ENCODE measurements at places on chromosomes 7 and 10.

- DNase-seq, result peak; percentile 56
Measured at GRCh38 chr7:106542550-106543220, 118.3 kb downstream of the CCDC71L start.

DNA sequence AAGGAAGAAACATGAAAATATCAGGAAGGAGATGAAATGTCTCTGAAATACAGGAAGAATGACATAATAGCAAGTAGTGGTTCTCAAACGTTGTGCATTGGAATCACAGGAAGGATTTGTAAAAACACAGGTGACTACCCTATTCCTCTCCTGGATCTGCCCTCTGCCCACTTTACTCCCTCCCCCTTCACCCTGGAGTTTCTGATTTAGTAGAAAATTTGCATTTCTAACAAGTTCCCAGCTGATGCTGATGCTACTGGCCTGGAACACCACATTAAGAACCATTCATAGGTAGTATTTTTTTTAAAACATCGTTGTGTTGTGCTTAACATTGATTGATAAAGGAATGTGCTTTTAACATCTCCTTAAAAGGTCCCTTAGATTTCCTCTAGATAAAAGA is 130.9 kb downstream of the PHF14 start:
- no peak for DNase-seq

DNA sequence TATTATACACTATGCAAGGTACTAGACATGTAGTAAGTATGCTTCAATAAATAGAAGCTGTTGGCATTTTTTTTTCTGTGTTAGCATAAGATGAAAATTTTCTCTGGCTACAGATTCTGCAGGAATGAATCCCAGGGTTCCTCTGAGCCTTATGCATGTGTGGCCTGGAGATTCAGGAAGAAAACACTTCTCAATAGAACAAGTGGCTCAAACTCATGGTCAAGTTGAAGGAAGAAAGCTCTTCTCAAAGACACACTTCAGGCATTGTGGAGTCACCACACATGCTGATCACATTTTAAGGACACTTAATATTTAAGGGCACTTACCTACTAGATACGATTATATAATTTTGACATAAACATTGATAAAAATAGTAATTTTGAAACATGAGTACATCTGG is 19.5 kb downstream of the DNAH11 start:
- no peak for DNase-seq

DNA sequence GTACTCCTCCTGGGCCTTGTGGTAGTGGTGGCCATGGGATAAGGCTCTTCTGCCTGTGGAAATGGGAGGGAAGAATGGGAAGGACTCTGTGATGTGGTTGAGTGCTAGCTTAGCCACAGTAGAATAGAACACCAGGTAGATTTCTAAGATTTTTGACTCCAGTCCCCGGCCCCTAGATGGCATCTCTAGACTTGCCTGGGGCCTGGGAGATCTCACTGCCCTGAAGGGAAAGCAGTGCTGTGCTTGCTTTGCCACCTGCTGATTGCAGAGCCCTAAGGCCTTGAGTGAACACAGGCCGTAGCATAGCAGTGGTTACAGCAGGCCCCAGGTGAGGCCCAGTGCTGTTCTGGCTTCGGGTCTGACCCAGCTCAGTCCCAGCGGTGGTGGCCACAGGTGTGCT is 252.0 kb downstream of the TCF7L2 start:
- DNase-seq, result no peak

DNA sequence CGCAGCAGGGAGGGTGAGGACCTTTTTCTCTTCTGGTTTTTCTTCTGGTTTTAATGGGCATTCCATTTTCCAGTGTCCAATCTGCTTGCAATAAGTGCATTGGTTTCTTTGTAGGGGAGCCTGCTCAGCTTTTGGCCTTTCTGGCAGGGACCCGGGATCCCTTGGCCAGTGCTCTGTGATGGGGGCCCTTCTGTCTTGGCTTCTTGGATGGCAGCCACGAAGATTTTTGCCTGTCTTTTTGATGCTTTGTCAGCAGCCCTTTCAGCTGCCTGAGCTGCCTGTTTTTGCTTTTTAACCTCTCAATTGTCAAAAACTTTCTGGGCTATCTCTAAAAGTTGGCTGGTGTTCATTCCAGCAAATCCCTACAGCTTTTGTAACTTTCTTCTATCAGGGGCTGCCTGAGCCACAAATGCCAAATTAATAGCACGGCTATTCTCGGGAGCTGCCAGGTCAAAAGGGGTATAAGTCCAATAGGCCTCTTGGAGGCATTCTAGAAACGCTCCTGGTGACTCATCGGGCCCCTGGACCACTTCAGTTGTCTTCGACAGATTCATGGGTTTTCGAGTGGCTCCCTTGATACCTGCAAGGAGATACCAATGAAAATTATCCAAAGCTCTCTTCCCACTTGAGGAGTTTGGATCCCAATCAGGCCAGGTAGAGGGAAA is 179.9 kb upstream of the MBL2 start:
- no peak for DNase-seq

DNA sequence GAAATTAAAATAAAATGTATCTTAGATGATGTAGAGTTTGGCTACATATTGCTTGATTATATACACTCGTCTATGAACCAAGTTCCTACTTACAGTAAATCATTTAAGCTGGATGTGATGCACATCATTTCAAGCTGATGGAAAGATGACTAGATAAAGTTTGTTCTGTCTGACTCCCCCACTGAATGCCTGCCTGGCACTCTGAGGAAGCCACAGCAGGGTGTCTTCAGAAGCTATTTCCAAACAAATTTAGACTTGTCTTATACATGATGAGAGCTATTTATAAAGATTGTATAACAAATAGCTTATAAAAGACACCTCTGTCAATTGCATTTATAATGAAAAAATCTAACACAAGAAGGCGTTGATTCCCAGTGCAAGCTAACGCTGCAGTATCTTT is 741.4 kb downstream of the MAGI2 start:
- no peak for DNase-seq

- no peak for DNase-seq
Measured at GRCh38 chr10:79068203-79068561, 584 bp upstream of the ZMIZ1 start.

DNA sequence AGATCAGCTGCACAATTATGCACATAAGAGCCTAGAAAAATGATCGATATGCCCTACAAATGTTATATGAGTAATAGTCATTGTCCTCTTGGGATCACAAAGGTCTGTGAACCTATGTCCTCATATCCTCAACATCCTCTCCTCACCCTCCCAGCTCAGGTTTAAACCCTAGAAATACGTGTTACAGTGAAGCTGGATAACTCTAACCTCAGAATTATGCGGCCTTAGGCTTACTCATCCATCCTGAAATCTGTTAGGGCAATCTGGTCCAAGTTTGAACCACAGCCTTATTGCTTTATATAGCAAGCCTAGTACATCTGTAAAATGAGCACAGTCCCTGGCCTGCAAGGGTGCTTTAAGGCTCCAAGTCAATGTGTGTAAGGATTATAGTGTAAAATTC is 84.2 kb upstream of the FRMD4A start:
- DNase-seq, result no peak

DNA sequence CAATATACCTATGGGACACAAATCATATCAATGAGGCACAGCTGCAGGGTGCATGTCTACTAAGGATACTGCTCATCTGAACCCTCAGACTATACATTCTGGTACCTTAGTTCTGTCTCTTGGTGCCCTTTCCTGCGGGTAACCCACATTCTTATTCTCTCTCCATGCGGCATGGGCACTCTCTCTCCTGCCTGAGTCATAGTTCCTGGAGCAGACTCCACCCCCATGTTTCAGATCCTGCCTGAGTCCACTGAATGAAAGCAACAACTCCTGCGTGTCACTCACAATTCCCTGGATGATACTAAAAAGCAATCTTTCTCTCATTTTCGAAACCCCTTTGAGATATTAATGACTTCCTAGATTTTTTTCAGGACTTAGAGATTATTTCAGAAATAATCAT is 653.1 kb upstream of the C7orf33 start:
- no peak for DNase-seq

DNA sequence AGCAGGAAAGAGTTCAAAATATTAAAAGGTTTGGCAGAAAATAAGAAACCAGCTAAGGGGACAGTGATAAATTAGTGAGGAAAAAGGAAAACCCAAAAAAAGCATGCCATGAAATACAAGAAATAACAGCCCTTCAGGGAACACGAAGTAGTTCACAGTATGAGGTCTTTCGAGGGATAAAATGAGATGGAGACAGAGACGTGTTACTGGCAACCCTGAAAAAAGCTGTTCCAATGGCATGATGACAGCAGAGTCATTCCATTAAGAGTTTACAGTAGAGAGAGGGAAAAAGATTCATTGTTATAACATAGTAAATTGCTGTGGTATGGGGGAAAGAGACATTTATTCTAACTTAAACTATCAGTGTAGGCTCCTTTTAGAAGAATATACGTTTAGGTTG is 391.2 kb downstream of the ANKRD7 start:
- no peak for DNase-seq

GRCh38 chr7:112184455-112184854 is 21.7 kb downstream of the DOCK4 start:
- DNase-seq, result no peak

DNA sequence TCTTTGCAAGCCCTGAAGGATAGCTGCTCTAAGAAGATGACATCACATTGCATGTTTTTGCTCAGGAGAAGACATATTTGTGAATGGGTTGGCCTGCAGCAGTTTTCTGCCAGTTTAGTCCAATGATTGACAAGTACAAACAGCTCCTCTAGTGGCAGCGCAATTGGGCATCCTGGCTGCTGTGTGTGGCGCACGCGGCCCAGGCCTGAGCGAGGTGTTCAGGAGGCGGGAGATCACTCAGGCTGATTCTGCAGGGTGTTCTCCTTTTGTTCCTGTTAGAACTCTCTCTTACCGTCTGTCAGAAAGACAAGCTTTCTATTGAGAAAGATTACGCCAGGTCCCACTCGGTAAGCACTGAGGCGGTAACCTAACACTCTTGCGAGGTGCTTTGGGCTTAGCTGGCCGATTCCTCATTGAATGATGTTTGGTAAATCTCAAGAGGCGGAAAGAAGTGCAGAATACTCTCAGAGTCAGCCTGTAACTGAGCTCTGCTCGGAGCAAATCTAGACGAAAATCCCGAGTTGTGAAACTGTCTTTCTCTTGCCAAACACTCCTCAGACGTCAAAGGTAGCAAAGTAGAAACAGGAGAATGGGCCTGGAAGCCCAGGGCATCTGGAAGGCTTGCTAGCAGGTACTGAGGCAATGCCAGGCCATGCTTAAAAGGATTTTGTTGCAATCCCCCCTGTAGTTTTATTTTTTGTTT is 219.2 kb upstream of the BMPER start:
- no peak for DNase-seq

GRCh38 chr10:67088036-67088435 is 162.2 kb downstream of the LRRTM3 start:
- no peak for DNase-seq
